ENCODE measurements at places on chromosomes 5 and 9.

GRCh38 chr5:42965934-42966333 is 74.2 kb downstream of the ANXA2R start:
- DNase-seq = no peak

GRCh38 chr9:124973807-124974206 is 32.9 kb upstream of the GOLGA1 start:
- DNase-seq = no peak

DNA sequence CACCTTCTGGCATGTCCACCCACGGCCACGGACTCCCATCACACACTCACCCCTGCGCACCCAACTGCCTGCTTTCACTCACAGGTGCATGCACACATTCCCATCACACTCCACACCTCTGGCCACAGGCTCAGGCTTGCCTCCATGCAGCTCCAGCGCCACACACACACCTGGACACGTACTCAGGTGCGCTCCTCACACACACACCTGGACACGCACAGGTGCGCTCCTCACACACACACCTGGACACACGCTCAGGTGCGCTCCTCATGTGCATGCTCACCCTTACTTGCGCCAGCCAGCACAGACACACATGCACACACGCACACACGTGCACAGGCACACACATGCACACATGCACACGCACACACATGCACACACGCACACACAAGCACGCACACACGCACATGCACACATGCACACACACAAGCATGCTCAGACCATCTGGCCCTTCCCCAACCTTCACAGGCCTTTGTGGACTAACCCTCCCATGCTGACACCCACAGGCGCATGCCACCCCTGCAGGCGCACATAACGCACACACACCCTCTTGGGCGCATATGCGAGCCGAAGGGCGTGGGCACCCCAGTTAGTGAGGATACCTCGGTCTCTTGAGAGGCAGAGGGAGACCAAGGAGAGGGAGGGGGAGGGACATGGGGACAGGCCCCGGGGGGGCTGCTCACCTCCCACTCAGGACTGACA is 8.3 kb downstream of the GRIN1 start:
- DNase-seq = no peak

GRCh38 chr9:134360180-134360759 is 34.0 kb downstream of the RXRA start:
- DNase-seq = no peak

DNA sequence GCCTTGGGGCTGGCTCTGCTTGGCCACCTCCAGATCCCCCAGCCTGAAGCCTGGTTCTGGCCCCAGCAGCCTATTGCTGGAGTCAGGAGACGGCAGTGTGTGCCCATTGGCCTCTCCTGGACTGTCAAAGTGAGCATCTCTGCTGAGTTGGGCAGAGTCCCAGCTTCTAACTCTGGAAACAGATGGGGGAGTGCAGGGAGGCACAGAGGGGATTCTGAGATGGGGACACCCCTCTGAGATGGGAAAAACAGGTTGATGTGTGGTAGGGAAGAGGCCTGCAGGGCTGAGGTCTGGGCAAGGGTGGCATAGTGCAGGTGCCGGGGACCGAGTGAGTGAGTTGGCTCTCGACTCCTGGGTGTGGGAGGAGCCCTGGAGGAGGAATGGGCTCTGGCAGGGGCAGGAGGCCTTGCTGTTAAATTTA is 27.5 kb downstream of the PHF2 start:
- DNase-seq = no peak
